Activated CD4-positive, alpha-beta T cell treated with anti-CD3 and anti-CD28 coated beads, Interleukin-2, amount 50 U/mL, for 24 hours (primary cell): ENCODE measurements at places on chromosomes 13 and 19.

DNA sequence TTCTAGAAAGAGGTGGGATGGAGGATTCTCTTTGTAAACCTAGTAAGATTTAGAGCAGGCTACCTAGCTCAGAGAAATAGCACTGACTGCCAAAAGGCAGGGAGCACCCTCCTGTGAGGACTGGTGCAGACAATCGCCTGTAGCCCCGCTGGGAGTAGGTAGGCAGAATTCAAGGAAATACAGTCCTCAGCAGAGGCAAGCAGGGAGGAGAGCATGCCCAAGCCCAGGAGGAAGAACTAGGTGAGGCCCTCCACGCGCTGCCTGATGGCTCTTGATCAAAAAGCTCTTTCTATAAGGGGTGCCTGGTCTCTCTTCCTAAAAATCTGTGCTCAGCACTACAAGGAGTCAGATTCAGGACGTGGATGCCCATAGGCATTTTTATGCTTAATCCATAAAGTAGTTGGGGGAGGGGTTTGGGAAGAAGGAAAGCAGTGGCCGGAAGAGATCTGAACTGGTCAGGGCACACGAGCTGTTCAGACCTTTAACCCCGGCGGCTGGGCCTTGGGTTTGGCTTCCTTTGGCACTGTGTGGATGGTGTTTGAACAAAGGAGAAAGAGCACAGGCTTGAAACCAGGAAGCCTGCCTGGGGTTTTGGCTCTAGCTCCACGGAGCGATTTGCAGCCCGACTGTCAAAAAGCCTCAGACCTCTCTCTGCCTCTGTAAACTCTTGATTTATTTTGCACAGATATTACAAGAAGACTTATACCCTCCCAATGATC lies 320.6 kb downstream of the FOXO1 start:
- no peak for DNase-seq

DNA sequence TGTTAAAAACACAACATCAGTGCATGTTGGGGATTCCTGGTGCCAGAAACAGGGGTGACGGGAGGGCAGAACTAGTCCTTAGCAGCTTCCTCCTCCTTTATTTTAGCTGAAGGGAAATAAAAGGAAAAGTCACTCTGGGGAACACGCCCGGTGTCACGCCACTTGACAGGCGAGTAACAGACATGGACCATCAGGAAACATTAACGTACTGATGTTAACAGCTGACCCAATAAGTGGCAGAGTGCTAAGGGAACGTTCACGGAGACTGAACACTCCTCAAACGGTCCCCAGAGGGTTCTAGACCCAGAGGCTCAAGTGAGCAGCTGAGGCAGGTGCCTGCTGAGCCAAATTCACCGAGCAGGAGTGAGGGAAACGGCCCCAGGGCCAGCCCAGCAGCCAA lies 13.9 kb upstream of the EIF3G start:
- no peak for DNase-seq

- no peak for DNase-seq
These were observed 68.4 kb upstream of the SPATA13 start for GRCh38 chr13:24092108-24092507.

- DNase-seq, result peak; percentile 45
These were observed 8.7 kb downstream of the MAP2K2 start for GRCh38 chr19:4115050-4115817.

DNA sequence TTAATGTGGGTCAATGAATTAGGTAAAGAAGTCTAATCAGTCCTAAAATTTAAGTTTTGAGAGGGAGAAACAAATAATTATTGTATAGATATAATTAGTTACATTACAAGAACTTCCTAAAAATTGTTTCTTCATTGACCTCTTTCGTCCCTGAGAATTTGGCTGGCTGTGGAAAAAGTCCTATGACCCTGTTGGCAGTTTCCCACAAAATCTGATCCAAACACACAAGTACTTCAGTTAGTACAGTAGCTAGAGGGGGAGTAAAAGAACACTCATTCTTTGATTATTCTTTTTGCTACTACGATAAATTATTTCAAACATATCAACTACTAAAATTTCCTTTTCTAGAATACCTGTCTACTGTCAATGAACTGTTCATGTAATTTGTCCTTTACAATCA lies 11.3 kb downstream of the POSTN start:
- no peak for DNase-seq

DNA sequence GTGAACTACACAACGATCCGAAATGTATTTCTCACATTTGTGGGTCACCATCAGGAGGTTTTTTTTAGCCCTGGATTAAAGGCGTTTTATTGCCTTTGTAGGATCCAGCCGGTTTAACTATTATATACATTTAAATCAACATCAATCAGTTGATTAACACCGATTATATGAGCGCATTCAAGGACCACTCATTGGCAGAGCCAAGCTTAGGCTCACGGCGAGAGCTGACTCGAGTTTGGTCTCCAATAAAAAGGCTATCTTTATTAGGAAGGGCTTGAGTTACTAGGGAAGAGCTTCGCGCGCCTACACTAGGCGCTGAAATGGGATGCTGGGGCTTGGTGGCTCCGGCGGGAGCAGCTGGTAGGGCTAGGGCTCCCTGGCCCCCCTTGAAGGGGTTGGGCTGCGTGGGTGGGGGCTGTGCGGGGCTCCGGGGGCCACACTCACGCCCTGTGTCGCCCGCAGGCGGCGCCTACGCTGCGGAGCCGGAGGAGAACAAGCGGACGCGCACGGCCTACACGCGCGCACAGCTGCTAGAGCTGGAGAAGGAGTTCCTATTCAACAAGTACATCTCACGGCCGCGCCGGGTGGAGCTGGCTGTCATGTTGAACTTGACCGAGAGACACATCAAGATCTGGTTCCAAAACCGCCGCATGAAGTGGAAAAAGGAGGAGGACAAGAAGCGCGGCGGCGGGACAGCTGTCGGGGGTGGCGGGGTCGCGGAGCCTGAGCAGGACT lies 4.2 kb downstream of the PDX1 start:
- no peak for DNase-seq

GRCh38 chr13:112959701-112960542 lies 9.1 kb upstream of the MCF2L start:
- DNase-seq, result no peak

DNA sequence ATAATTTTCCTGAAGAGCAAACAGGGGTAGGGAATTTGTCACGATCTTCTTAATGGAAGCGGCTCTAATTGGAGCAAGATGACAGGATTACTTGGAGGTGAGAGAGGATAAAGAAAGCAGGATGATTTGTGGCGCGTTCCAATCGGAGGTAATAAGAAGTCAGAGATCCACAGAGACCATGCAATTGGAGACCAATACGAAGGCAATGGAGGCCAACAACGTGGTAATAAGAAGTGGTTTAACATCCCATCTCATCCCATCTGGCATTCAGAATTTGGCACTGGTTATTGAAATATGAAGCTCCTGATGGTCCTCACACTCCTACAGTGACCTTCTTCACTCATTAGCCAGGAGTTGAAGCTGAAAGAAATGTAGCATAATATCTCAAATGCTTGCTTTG lies 130.6 kb downstream of the DLEU7 start:
- no peak for DNase-seq

DNA sequence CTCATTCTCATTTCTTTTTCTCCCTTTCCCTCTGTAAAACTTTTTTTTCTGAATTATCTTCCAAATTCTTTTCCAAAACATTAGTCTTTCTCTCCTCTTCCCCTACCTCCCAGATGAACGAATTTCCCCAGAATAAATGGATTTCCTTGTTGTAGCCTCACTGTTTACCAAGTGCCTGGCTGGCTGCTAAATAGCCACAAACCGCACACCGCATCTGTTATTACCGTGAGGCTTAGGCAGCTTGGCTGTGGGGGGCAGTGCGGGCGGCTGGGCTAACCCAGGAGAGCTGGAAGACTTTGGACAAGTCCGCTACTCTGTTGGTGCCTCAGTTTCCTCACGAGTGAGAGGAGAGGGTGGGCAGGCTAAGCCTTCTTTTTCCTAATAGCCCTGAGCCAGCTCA lies 10.7 kb downstream of the IL17D start:
- no peak for DNase-seq

GRCh38 chr19:49637821-49638738 lies 1.9 kb downstream of the RRAS start:
- DNase-seq, result no peak

GRCh38 chr13:77543711-77544110 lies 8.2 kb downstream of the SCEL start:
- no peak for DNase-seq

DNA sequence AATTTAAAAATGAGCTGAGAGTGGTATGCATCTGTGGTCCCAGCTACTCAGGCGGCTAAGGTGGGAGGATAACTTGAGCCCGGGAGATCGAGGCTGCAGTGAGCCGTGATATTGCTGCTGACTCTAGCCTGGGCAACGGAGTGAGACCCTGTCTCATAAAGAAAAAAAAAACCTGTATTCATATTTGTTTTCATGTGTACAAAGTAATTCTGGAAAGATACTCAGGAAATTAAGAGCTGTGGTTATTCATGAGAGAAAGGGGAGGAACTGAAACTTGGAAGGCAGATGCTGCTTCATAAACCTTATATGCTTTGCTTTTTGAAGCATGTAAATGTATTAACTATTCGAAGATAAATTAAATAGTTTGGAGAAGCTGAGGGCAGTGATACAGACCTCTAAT lies 8.8 kb upstream of the RLN3 start:
- DNase-seq, result no peak

- DNase-seq, result no peak
These were observed 668 bp upstream of the ARHGAP45 start for GRCh38 chr19:1066251-1066747.

- DNase-seq, result peak; percentile 16
These were observed 36.0 kb upstream of the NEK3 start for GRCh38 chr13:52195401-52195837.

DNA sequence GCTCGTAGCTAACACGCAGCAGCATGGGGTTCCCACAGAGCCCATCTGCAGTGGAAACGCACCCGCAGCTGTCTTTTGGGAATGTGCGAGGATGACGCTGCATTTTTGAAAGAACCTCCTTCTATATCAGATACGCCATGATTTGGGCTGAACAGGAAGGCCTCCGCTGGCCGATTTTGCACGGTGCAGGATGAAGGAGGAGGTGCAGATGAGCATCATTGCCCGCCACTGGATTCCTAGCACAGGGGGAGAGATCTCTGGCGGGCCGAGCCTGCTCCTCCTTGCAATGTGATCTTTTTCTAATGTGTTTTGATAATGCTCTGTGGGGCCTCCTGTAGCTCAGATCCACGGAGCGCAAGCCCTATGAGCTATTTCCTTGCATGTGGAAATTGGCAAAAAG lies 55.5 kb downstream of the EFNB2 start:
- DNase-seq, result no peak

DNA sequence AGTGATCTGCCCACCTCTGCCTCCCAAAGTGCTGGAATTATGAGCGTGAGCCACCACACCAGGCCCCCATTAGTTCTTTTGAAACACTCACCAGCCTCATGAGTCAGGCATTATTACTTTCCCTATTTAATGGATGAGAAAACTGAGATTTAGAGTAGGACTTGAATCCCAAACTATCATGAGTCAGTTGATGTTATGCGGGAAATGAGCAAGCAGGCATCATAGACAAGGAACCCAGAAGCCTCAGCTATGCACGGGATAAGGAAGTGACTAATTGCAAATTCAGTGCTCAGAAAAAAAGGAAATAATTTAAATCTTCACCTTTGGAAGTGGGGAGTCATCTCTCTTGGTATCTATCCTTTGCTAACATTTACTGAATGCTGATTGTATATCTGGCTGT lies 217.5 kb downstream of the ABCC4 start:
- no peak for DNase-seq

DNA sequence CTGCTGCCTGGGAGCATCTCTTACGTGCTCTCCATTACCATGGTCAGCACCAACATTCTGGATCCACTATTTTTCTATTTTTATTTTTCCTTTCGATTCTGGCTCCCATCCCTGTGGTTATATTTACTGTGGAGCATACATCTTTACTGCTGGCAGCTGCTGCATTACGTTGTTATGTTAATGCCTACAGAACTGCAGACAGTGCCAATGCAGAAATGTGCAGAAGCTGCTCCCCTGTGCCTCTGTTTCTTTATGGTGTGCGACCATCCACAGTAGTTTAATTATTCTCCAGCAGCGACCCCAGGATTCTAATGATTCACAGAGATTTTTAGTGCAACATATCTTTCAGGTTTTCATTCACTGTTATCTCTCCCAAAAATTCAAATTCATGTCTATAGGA lies 911.7 kb upstream of the SLITRK6 start:
- no peak for DNase-seq

GRCh38 chr19:46303691-46304397 lies 7.0 kb downstream of the HIF3A start:
- DNase-seq, result no peak

DNA sequence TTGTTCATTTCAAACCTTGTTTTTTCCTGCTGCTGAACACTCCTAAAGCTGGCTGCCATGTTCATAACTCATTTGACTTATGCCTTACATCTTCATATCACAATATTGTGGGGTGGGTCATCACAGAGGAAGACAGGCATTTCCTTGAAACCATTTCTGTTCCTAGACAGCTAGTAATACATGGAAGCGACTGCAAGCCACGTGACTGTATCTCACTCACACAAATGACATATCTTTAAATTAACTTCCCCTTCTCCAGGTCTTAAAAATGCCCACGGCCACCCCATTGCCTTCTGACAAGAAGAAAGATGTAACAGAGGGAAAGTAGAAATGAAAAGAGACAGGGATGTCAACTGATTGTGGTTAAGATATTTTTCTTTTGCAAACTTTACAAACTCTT lies 236.8 kb downstream of the LMO7 start:
- no peak for DNase-seq

GRCh38 chr13:75129331-75129730 lies 352.6 kb downstream of the TBC1D4 start:
- no peak for DNase-seq

DNA sequence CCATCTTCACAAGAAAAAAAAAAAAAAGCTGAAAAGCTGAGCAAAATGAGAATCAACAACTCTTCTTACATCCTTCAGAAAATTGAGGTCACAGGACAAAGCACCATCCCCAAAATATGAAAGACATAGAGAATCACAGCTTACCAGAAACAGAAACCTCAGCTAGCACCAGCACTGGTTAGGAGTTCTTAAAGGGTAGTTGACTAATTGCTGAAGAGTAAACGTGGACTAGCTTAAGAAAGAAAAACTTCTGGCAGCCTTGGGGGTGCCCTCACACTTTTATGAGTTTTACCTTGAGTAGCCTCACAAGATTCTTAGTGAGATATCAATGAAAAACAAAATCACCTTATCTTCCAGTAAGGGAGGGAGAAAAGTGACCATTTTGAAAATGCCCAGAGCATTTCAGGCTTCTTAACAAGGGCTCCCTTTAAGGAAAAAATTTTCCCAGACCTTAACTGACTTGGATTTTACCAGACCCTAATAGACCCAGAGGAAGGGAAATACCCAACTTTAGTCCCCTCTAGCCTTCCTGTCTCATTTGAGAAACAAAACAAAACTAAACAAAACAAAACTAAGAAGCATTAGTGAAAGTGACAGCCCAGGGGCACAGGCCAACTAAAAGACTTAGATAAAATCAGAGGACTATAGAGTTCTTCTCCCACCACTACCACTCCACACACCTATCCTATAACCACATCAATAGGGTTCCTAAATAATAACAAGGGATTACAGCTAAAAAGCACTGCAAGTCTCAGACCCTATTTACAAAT lies 888.6 kb downstream of the DIAPH3 start:
- DNase-seq, result no peak
